Fibroblast of skin of left quadriceps (primary cell): ENCODE measurements at places on chromosomes 3 and 15.

GRCh38 chr15:76303909-76304308 lies 7.4 kb downstream of the ETFA start:
- no peak for DNase-seq

DNA sequence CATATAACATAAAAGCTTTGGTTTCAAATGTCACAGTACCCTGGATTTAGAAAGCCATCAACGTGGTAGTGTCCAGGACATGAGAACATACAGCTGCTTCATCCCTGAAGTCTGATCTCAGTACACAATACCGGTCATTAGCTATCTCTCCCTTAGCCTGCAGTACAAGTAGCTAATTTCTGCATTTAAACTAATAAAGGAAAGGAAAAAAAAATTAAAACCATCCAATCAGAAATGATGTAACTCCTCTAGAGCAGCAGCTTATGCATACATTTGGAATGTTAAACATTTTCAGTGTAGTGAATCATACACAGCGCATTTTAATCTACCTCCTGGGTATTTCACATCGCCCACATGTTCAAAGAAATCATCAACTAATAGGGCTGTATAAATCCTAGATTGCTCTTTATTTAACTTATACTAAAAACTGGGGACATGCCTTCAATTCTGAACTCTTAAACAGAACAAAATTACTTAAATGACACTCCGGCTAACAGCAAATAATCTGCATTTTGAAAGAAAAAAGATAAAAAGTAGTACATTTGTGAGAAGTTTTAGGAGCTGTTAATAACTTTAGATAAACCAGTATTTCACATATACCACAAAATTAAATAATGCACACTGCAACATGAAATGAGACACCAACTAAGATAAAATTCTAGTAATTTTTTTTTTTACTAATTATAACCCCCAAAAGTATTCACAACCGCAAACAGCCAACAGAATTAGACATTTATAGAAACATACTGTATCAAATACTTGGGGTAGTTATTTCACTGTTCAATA lies 3.7 kb downstream of the IGF2BP2 start:
- DNase-seq = peak; percentile 88

GRCh38 chr15:61049934-61050333 lies 179.2 kb downstream of the RORA start:
- no peak for DNase-seq

DNA sequence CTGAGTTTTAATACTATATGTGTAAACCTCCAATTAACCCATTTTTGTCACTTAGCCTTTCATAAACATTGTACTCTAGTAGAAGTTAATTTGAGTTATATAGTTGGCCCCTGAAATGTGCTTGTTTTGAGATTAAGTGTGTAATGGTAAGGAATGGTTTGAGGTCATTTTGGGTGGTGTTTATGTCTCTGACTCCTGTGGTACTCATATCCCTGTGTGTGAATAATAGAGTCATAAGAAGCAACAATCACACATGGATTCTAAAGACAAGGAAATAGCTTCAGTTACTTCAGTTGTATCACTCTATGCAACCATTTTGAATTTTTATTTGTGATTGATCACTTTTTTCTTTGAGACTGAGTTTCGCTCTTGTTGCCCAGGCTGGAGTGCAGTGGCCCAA lies 408.5 kb downstream of the MFSD1 start:
- no peak for DNase-seq

DNA sequence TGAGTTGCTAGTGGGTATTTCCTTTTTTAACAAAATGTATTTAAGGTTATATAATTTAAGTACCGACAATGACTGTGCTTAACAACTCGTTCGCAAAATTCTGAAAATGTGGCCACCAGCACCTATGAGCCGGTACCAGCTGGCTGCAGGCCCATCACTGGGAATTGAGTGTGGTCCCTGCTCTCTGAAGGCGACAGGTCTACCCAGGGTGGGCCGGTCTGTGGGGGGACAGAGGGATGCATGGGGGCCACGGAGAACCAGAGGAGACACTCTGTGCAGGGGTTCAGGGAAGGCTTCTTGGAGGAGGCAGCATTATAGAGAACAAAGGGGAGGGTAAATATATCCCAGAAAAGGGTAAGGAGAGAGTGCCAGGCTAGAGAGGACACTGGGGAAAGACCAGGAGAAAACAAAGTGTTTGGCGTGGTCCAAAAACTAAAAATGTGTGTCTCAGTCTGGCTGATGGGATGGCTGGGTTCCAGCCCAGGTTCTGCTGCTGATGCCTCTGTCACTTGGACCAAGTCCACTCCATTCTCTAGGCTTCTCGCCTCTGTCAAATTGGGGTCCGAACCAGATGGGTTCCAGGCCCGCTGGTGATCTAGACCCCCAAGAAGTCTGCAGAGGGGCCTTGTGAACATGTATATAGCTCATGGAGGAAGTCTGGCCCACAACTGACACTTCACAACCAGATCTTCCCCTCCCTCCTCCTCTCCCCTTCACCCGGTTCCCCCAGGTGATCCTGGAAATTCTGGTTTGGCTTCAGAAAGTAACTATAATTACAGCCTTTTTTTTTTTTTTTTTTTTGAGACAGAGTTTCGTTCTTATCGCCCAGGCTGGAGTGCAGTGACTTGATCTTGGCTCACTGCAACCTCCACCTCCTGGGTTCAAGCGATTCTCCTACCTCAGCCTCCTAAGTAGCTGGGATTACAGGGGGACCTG lies 10.7 kb upstream of the CYP11A1 start:
- no peak for DNase-seq

DNA sequence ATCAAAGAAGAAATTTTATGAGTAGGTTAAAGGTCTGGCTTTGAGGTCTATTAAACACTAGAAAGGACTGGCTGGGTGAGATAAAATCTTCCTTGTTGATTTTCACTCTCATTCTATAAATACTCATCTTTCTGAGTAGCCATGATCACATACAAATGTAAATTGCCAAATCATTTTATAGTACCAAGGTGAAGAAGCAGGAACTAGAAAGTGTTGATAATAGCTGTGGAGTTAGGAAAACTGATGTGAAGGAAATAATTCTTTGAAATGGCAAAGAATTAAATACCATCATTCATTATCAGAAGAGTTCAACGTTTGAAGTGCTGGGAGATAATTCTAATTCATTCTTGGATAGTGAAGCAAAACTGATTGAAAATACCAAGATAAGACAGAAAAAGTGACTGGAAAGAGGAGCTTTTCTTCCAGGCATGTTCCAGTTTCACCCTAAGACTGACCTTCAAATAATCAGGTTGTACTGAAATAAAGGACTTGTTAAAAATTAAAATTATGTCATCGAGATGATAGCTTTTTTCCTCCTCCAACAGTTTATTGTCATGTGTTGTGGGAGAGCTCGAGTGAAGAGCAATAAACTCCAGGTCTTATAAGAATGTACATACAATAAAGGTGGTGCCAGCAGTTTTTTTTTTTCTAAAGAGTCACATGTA lies 17.4 kb downstream of the THBS1 start:
- peak; percentile 70 for DNase-seq

DNA sequence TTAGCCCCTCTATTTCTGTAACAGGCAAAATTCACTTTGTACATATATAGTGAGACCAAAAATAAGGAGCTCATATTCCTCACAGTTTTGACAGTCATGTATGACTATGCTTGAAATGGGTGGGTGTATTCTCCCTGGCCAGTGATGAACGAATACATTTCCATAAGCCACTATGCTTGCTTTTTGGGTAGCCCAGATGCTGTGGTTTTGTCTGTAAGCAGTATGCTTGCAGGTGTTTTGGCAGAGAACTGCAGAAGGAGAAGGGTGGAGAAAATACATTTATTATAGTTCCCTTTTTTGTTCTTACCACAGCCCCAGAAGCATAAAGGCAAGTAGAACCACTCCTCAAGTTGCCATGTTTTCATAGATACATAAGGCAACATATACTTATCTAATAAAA lies 131.2 kb downstream of the RBMS3 start:
- no peak for DNase-seq

- no peak for DNase-seq
Observed at GRCh38 chr3:34157491-34157890, 359.1 kb downstream of the PDCD6IP start.

DNA sequence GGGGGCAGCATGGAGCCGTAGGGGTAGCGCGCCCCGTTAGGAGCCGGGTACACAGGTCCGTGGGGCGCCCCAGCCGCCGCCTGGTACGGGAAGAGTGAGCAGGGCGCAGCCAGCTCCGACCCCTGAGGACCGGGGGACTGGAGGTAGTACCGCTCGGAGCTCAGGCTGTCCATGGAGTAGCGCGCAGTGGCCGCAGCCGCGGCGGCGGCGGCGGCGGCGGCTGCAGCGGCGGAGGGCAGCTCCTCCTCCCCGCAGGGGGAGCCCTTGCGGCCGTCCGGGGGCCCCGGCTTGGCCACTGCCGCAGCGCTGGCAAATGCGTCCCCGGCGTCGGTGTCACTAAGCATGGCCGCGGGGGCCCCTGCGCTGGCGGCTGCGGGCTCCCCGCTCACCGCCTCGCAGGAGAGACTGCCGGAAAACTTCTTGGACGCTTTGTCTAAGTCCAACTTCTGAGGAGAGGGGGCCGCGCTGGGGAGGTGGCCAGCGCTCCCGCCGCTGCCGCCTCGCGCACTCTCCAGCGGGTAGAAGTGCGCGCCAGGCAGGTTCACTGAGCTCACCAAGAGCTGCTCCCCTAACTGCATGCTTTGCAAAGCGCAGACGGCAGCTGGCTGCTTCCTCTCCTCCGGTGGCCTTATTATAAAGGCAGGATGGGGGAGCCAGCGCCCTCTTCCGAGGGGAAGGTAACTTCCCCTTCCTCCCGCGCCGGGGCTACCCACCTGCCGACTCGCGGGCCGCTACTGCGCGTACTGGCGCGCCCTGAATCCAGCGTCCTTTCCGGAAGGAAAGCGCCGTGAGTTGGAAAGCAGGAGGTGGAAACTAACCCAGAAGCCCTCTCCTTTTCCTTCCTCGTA lies at the start of gene EOMES:
TSS of gene EOMES (minus strand) at position 607 of the 848 bp plus-strand sequence. CDS start at position 578, 29 bp downstream.
- DNase-seq = no peak

DNA sequence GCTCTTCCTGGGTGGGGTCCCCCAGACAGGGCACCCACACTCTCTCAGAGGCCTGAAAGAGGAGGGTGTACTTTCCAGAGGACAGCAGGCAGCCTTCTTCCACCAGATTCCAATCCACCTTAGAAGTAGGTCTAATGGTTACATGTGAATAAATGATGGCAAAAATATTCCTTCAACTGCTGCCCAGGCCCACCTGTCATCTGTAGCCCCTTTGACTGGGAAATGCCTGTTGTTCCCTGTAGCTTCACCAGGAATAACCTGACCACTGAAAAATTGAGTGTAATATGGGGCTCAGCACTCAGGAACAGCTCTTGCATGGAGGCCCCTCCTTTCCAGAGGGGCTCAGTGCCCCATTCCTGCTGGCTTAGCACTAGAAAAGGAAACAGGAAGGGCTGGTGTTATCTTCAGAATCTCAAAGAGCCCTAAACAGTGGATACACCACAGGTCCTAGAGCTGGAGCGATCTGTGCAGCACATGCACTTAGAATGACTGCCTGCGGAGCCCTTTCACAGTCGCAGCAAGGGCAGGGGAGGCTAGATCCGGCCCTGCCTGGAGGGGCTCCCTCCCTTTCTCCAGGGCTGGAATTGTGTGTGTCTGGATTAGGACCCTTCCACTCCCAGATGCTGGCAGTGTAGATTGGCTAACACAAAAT lies 32.1 kb downstream of the SLC22A14 start:
- no peak for DNase-seq

GRCh38 chr3:9679476-9680080 lies 24.1 kb upstream of the CPNE9 start:
- DNase-seq = no peak

GRCh38 chr3:187850258-187850921 lies 105.1 kb upstream of the BCL6 start:
- DNase-seq = no peak

- no peak for DNase-seq
Observed at GRCh38 chr15:75062706-75063105, 39.3 kb downstream of the PPCDC start.

GRCh38 chr3:52004163-52004787 lies 8.6 kb upstream of the RPL29 start:
- peak; percentile 29 for DNase-seq

GRCh38 chr3:184944241-184944640 lies 132.3 kb downstream of the VPS8 start:
- DNase-seq = no peak

- no peak for DNase-seq
Observed at GRCh38 chr3:168250415-168250861, 154.7 kb upstream of the GOLIM4 start.

GRCh38 chr15:78263351-78263781 lies 996 bp upstream of the DNAJA4 start:
- DNase-seq = no peak

- DNase-seq = no peak
Observed at GRCh38 chr3:24521420-24522145, 26.9 kb upstream of the THRB start.

DNA sequence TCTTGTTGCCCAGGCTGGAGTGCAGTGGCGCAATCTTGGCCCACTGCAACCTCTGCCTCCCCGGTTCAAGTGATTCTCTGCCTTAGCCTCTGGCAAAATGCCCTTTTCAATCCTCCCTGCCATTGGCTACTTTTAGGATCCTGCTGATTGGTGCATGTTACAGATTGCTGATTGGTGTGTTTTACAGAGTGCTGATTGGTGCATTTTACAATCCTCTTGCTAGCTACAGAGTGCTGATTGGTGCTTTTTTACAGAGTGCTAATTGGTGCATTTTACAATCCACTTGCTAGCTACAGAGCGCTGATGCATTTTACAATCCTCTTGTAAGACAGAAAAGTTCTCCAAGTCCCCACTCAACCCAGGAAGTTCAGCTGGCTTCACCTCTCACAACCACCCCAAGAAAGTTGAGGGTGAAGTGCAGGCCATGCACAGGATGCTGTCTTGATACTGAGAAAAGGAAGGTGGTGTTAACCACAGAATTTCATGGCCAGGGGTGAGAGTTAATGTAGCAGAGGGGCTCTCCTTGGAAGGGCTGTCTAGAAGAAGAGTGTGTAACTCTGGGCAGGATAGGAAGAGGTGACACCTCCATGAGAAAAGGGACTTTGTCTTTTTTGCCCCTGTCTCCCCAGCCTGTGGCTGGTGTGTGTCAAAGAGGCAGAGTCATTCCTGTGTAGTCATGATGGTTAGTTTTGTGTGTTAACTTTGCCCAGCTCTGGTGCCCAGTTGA lies 145.9 kb downstream of the APBA2 start:
- no peak for DNase-seq

DNA sequence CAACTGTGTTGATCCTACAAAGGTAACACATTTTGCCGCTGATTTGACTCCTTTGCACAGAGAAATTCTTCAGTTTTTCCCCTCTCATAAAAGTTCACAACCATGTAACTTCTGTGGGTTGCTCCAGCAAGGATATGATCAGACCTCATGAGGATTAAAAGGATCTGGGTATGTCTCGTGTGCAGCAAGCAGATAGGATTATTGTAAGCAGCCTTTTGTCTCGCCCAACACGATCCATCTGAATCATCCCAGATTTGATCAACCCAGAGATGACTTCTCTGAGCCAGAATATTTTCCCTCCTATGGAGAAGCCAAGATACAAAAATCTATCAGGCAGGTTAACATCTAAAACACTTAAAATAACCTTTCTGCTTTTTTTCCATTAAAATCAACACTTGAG lies 12.8 kb upstream of the BNIP2 start:
- DNase-seq = no peak

DNA sequence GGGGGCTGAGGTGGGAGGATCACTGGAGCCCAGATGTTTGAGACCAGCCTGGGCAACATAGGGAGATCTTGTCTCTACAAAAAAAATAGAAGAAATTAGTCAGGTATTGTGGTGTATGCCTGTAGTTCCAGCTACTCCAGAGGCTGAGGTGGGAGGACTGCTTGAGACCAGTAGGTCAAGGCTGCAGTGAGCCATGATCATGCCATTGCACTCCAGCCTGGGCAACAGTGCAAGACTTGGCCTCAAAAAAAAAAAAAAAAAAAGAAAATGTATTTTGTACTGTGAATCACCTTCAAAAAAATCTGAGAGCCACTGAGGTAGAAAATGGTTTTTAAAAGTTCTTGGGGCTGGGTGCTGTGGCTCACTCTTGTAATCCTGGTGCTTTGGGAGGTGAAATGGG lies 4.6 kb downstream of the SNX4 start:
- DNase-seq = no peak
